Liver (tissue), 10 donors: ENCODE measurements at places on chromosomes 2 and 18. TPM values are rescaled to one million over a fixed set of nuclear protein-coding genes. Genes with fewer than 3 reads are reported as not detected.

Gene TDRD15
- total RNA-seq, result 0.75 TPM

Gene ILKAP
- total RNA-seq, result 19.2 TPM

Gene KDM3A
- 11.2 TPM for total RNA-seq

Gene MC4R
- not detected for total RNA-seq

Gene NCKAP5
- 2.7 TPM for total RNA-seq

Gene LRRTM4
- 0.08 TPM for total RNA-seq

Gene NGEF
- total RNA-seq, result 22.6 TPM

Gene IL36RN
- not detected for total RNA-seq

Gene CFAP65
- not detected for total RNA-seq

Gene FEV
- total RNA-seq, result not detected

Gene EVA1A
- total RNA-seq, result 45.7 TPM

Gene LRRC30
- total RNA-seq, result not detected

Gene VIL1
- total RNA-seq, result 42.3 TPM

Gene KIAA1328
- 7.4 TPM for total RNA-seq

Gene RBKS
- total RNA-seq, result 14.6 TPM

Gene HOXD8
- total RNA-seq, result 0.19 TPM

Gene SCYGR4
- not detected for total RNA-seq

Gene EPB41L3
- total RNA-seq, result 6.7 TPM

Gene ALPI
- total RNA-seq, result not detected
